ENCODE measurements at places on chromosomes 4 and X.

- DNase-seq, result no peak
These were observed 239.4 kb downstream of the LDB2 start for GRCh38 chr4:16659079-16659478.

GRCh38 chr4:146088690-146089089 is 86.8 kb upstream of the LSM6 start:
- no peak for DNase-seq

DNA sequence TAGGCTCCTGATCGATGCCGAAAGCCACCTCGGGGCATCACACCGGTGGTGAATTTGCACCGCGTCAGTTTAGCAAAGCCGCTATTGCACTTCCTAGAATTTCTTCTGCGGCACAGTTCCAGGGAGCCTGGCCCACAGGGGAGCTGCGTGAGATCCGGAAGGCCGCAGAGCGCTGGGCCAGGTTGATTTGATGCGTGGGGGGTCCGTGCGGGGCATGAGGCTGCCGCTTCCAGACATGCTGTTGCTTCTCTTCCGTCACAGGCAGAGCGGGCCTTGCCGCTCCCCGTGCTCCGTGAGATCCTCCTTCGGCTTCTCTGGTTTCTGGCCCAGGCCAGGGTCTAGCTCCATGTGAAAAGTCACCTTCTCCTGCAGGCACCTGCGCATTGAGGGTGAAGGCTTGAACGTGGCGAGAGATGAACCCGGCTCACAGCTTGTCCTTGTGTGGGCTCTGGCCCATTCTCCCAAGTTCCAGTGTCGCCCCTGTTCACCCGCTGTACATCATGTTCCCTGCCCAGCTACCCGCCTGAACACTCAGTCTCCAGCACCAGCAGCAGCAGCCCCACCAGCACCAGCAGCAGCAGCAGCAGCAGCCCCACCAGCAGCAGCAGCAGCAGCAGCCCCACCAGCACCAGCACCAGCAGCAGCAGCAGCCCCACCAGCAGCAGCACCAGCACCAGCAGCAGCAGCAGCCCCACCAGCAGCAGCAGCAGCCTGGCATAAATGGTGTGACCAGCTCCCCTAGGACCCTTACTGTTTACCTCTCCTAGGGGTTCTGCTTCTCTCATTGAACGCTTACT is 131.2 kb downstream of the TRIML1 start:
- no peak for DNase-seq

GRCh38 chr4:106659371-106659770 is 290.8 kb upstream of the GIMD1 start:
- no peak for DNase-seq

DNA sequence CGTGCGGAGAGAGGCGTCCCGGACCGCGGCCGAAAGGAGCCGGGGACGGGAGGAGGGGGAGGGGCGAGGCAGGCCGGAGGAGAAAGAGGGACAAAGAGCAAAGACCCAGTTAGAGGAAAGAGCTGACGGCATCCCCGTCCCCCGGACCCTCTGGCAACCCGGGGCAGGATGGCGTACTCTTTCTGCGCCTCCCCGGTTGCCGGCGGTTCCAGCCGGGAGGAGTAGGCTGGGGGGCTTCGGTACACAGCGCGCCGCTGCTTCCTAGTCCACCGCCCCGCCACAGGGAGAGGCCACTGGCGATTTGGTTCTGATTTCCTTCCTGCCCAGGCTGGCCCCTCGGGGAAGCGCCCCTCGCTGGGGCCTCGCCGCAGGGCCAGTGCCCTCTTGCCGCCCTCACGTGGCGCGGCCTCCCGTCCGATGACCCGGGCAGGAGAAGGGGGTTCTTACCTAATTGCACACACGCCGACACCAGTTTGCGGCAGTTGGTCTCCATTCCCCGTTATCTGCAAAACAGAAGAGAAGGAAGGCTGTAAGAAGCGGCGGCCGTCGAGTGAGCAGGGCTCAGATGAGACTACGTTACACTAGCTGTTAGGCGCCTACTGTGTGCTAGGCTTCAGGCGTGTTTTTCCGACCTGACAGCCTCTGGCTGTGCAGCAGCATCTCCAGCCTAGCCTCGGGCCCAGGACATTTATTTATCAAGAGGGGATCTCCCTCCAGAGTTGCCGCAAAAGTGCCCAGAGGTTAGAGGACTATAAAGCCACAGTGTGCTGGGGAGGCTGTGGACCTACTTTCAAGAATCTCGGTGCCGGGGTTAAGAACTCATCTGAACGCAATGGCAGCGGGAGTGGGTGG is 9.9 kb upstream of the PITX2 start:
- DNase-seq, result no peak

- no peak for DNase-seq
These were observed 14.7 kb downstream of the FTSJ1 start for GRCh38 chrX:48490661-48491060.
